Left renal cortex interstitium (tissue), 4 donors: ENCODE measurements at places on chromosomes 12 and 14.

GRCh38 chr12:66036317-66036716, 94.2 kb downstream of the LLPH start:
- DNase-seq: no peak

- no peak for DNase-seq
These were observed 57.6 kb downstream of the EID3 start for GRCh38 chr12:104360983-104361707.

DNA sequence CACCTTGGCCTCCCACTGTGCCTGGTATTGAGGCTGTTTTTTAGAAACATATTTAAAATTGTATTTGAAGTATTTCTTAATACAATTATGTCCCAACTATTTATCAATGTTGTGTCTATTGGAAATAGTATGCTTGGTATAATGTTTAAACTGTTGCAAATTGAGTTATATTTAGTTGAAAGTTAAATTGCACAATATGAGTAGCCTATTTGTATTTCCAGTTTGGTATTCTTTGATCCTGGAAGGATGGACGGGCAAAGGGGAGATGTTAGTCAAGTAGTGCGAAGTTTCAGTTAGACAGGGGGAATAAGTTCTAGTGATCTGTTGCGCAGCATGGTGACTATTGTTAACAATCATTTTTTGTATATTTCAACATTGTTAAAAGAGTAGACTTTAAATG, 111.5 kb downstream of the NUBPL start:
- DNase-seq: no peak

DNA sequence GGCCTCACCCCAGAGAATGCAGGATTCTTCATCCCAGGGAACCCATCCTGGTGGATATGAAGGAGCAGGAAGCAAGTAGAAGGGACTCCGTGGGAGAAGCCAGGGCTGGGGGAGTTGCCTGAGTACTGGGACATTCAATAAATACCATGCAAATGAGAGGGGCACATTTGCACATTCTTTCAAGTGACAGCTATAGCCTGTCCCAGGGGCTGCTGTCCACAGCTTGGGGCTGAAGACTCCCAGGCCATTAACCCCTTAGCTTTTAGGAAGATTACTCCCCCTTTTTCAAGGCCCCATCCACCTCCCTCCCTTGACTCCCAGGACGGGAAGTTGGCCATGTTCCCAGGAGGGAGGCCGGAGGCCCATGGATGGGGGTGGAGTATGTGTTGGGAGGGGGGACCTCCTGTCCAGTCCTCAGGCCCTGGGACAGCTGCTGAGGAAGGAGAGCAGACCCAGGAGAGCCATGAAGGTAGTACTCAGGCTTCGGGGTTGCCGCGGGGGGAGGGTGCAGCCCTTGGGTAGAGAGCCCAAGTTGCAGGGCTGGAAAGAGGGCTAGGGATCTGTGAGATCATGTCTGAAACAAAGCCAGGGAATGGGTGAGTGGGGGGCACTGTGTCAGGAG, 974 bp upstream of the TNS2 start:
- peak; percentile 75 for DNase-seq

GRCh38 chr14:69505338-69506240, 21.1 kb downstream of the PLEKHD1 start:
- no peak for DNase-seq

- DNase-seq: no peak
These were observed 20.2 kb upstream of the CLEC4D start for GRCh38 chr12:8493084-8493483.

DNA sequence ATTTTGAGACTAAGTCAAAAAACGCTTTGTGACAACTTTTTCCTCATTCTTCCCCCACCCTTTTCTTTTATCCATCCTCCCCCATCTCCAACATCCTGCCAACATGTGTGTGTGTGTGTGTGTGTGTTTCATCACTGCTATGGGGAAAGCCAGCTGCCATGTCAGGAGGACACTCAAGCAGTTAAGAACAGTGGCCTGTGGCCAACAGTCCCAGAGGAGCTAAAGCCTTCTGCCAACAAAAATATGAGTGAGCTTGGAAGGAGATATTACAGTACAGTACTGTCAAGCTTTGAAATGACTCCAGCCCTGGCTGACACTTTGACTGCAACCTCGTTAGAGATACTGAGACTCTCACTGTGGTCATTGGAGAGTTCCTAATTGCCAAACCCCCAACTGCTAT, 5.0 kb upstream of the CSRP2 start:
- no peak for DNase-seq
